ENCODE measurements at places on chromosomes 3 and 15.

GRCh38 chr15:27844018-27844666 is 255.0 kb downstream of the OCA2 start:
- no peak for DNase-seq

GRCh38 chr15:24865303-24865702 is 89.5 kb upstream of the SNRPN start:
- no peak for DNase-seq

DNA sequence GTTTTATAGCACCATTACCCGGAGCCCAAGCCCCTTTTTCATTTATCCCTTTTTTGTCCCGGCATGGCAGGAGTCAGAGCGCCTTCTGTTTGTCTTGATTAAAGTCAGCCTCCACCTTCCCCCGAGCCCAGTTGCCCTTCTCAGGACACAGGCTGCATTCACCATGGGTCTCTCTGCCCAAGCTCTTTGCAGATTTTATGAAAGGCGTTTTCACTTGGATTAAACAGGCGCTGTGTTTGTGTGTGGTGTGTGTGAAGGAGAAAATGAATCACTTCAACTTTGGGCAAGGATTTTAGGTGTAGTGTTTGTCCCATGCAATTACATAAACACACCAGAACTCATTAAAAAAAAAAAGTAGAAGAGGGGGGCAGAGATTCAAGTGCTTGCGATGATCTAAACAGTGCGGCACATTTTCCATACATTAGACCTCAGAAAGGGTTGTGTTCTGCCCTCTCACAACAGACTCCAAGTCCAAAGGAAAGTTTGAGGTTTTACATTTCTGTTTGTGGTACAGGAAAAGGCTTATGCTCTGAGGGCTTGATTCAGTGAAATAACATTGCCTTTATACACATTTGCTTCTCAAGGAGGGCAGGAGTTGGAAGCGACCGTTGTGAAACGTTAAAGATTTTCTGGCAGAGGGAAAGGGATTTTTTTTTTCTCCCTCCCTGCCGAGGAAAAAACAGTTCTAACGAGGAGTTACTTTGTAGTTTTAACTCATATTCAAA is 14.5 kb upstream of the IL16 start:
- DNase-seq = no peak

DNA sequence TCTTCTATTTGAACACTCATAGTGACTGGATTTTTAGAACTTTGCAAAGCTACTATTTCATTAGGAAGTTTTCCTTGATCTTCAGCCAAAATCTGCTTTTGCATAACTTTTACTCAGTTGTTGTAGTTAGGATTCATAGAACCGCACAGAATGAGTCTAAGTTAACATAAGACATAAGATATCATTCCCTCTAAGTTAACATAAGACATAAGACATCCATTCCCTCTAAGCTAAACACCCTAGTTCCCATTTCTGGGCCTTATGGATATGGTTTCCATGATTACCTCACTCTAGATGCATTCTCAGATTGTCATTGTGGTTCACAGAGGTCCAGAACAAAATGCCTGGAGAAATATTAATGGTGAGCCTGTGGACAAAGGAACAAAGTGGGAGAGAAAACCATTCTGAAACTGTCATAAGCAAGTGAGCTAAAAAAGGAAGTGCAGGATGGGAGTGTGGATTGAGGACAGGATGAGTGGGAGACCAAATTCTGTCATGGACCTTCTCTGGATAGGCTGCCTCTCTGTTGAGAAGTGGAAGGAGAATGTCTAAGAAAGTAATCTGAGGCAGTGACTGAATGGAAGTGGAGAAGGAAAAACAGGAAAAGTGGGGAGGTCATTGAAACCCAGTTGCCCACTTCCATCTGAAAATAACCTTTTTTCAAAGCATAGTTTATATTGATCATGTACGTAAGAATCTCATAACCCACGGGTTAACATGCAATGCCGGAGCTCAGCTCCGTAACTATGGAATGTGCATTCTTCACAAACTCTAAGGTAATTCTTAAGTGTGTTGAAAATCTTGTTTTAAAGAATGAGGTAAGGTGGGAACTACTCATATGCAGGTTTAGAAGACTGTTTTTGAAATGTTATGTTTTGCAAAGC is 37.4 kb upstream of the SECISBP2L start:
- DNase-seq = no peak

- no peak for DNase-seq
Observed at GRCh38 chr15:99326235-99326634, 75.0 kb downstream of the LRRC28 start.
